ENCODE measurements at places on chromosomes 16 and 17.

- DNase-seq = no peak
These were observed 12.3 kb upstream of the PKMYT1 start for GRCh38 chr16:2992383-2993081.

DNA sequence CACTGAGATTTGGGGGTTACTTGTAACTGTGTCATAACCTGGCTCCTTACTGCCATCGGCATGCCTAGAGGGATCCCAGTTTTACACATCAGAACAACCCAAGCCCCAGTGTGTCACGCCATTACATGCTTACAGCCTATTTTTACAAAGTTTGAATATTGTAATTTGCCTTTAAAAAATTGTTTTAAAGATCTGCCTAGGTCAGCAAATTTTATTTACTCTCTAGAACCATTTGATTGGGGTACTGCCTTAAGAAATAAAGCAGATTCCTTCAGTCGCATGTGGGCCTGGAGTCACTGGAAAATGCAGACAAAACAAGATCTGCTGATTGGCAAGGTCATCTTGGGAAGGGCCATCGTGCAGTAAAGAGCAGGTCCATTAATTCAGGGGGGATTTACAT, 566.9 kb downstream of the WWOX start:
- DNase-seq = no peak

- DNase-seq = no peak
These were observed 507.0 kb downstream of the MAF start for GRCh38 chr16:79093554-79093967.

- peak; percentile 73 for DNase-seq
These were observed 25.7 kb downstream of the CIBAR2 start for GRCh38 chr16:85086347-85087291.

- DNase-seq = no peak
These were observed 18.0 kb downstream of the FAM234A start for GRCh38 chr16:252366-253337.

- no peak for DNase-seq
These were observed 454.8 kb upstream of the SOX9 start for GRCh38 chr17:71666047-71666446.
